Stimulated activated CD8-positive, alpha-beta memory T cell treated with anti-CD3 and anti-CD28 coated beads, Interleukin-2, amount 100 ng/mL, for 48 hours (primary cell): ENCODE measurements at places on chromosomes 7 and 10.

GRCh38 chr10:73552819-73553715 is 38.1 kb downstream of the USP54 start:
- no peak for DNase-seq

GRCh38 chr10:70601746-70602145 is 795 bp downstream of the PRF1 start:
- DNase-seq = no peak

- DNase-seq = no peak
Observed at GRCh38 chr10:23613900-23614299, 175.0 kb downstream of the OTUD1 start.

GRCh38 chr10:79050896-79051555 is 17.7 kb upstream of the ZMIZ1 start:
- DNase-seq = no peak

DNA sequence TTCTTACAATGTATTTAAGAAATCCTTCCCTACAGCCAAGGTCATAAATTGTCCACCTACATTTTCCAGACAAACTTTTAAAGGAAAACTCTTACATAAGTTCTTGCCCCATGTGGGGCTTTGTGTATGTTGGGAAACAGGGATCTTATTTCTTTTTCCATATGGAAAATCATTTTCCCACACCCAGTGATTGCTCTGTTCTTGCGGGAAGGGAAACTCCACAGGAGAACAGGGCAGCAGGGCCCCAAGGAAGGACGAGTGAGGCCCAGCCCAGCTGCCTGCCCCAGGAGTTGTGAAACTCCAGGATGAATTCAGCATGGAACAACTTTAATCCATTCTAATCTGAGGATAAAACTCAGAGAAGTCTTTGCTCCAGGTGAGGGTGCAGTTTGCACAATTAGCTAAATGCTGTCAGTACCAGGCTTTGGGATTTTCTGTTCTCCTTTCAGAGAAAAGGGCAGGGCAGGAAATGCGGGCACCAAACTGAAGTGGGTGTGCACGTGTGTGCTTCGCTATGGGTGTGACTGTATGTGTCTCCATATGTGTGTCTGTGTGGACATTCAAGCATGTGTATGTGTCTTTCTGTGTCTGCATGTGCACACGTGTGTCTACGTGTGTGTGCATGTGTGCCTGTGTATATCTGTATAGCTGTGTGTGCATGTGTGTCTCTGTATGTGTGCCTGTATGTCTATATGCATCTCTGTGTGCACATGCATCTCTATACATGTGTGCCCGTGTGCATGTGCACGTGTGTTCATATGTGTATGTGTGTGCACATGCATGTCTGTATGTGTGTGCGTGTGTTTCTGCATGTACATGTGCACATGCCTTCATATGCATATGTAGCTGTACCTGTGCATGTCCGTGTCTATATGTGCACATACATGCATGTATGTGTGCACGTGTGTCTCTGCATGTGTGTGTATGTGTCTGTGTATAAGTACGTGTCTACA is 102.0 kb upstream of the FAM20C start:
- DNase-seq = no peak

- DNase-seq = no peak
Observed at GRCh38 chr7:39700165-39700564, 76.8 kb downstream of the RALA start.

- no peak for DNase-seq
Observed at GRCh38 chr7:13839063-13839462, 150.4 kb downstream of the ETV1 start.

DNA sequence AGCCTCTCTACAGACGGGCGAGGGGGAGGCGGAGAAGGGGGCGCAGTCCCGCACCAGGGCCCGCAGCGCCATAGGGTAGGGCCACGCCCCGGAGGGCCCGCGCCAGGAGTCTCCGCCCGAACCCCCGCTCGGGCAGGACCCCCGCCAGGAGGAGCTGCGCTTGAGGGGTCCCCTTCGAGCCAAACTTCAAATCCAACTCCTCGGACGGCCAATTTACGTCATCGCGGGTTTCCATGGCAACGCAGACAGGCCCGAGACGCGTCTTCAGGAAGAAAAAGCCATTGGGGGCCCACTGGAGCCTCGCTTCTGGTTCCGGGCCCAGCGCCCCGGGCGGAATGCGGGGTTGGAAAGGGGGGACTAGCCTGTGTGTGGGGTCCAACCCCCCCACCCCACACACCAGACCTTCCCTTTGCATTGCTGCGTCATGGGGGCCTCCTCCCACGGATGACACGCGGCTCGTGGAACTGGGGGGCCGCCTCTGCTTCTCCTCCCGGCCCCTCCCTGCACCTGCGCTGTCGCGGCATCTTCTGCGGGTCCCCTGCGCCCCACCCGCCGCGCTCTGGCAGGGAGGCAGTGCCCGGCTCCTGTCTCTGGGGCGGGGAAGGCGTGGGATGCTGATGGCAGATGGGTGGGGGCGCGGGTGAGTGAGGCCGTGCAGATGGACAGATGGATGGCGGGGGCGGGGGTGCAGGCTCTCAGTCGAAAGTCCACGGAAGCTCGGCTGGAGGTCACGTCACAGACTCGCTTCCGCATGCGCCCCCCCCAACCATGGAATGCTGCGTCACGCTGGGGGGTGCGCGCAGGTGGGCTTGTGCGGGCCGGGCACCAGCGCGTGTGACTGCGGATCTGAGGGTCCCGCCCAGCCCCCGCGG is 1.2 kb downstream of the CALY start:
- DNase-seq = peak; percentile 59

DNA sequence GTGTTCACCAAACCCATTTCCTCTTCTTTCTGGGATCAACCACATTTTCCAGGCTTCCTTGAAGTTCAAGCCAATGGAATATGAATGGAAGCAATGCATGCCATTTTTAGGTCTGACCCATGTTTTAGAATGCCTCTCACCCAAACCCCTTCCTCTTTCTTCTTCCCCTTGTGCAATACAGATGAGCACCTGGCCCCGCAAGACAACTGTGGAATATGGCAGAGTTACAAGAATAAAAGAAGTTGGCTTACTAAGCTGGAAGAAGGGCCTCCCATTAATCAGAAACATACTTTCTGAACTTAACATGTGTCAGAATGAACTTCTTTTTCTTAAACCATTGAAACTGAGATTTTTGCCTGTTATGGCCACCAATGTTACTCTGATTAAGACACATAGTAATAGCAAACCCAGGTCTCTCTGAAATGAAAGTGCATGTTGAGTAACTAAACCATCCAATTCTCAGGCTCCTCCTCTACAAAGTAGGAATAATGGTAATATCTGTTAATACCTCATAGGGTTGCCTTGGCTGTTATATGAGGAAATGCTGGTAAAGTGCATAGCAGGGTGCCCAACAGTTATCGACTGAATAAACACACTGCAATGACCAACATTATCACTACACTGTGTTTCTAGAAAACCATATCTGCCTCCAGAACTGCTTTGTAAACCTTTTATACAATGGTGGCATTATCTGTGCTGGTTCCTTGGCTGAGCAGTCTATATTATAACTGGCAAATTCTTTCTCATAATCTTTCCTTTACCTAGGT is 382.2 kb upstream of the NRP1 start:
- no peak for DNase-seq

GRCh38 chr7:6623589-6624245 is 8.3 kb downstream of the ZNF853 start:
- no peak for DNase-seq

DNA sequence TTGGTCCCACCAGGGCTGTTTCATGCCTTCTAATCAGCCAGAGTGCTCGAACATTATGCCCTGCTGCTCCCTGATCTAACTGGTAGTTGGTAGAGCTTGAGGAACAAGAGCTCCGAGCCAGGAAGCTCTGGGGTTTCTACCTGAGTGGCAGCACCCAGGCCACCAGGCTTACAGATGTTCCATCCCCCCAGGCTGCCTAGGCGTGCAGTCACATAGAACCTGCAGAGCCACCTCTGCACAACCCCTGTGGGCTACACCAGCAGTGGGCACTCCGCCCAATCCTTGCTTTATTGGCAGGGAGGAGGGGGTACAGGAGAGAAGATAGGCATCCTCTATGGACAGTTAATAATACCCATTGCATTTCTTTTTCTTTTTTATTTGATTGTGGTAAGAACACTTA is 21.8 kb downstream of the MAP3K8 start:
- no peak for DNase-seq

- DNase-seq = no peak
Observed at GRCh38 chr7:16791905-16792698, 12.7 kb downstream of the AGR2 start.

GRCh38 chr10:124743191-124744101 is 732 bp downstream of the FAM53B start:
- no peak for DNase-seq

DNA sequence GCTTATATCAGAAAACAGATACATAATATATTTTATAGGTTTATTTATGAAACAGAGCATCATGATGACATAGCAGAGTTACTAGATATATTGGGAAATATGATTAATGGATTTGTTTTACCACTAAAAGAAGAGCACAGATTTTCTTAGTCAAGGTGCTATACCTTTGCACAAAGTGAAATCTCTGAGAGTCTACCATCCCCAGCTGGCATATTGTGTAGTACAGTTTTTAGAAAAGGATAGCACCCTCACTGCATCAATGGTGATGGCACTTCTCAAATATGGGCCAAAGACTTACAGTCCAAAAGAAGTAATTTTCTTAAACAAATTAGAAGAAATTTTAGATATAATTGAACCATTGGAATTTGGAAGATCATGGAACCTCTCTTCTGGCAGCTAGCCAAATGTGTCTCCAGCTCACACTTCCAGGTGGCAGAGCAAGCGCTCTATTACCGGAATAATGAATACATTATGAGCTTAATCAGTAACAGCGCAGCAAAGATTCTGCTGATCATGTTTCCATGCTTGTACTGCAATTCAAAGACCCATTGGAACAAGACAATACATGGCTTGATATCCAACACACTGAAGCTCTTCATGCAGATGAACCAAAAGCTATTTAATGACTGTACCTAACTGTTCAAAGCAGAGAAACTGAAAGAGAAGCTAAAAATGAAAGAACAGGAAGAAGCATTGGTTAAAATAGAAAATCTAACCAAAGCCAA is 21.9 kb upstream of the CREB3L2 start:
- no peak for DNase-seq

DNA sequence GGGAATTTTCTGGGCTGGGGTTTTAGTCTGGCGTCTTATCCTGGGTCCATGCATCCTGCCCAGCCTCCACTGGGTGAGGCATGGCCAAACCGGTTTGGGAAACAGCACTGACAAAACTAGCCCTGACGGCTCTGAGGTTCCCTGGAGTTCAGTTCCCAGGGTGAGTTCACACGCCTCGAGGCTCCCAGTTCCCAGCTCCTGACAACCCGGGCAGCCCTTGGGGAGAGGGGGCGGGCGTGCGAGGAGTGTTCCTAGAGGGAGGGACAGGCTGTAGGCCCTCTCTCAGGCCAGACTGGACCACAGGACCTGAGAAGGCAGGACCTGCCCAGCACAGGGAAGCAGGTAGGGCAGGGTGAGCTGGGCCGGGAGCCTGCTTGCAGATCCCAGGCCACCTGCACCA is 82.3 kb upstream of the PPIF start:
- no peak for DNase-seq

- no peak for DNase-seq
Observed at GRCh38 chr7:130274296-130274695, 7.6 kb downstream of the CPA2 start.
